Neural cell (in vitro differentiated cells): ENCODE measurements at places on chromosomes 16 and 17. TPM values are rescaled to one million over a fixed set of nuclear protein-coding genes. Genes with fewer than 3 reads are reported as not detected.

The TBC1D3E gene
- polyA plus RNA-seq: not detected in 2 replicates

The TMEM238L gene
- not detected in 2 replicates for polyA plus RNA-seq

The BRICD5 gene
- polyA plus RNA-seq: 39.2 and 43.6 TPM in 2 replicates

The RAB26 gene
- 2.7 and 4.9 TPM in 2 replicates for polyA plus RNA-seq

The TBC1D3D gene
- polyA plus RNA-seq: 0.45 TPM in 1 of 2 replicates, not detected in the other

The DYNLRB2 gene
- not detected in 2 replicates for polyA plus RNA-seq

The ITGAE gene
- 143 and 169 TPM in 2 replicates for polyA plus RNA-seq

The ARHGAP44 gene
- polyA plus RNA-seq: 5.9 and 8.1 TPM in 2 replicates
